Kidney (tissue), 22 donors: ENCODE measurements at places on chromosomes 16 and 17. TPM values are rescaled to one million over a fixed set of nuclear protein-coding genes. Genes with fewer than 3 reads are reported as not detected.
A peak's percentile ranks its signal among the peaks of the same experiment; 100 is the strongest.

Gene ZG16
- total RNA-seq, result not detected

- H3K36me3 ChIP-seq, result no peaks in the 10 kb centered on the region
- H3K4me3 ChIP-seq, result no peak overlapping the region
- H3K27me3 ChIP-seq, result no peaks in the 10 kb centered on the region
- H3K4me1 ChIP-seq, result no peaks in the 10 kb centered on the region
- peak; percentile 63 for DNase-seq
Observed at GRCh38 chr17:51322390-51323029, 62.2 kb downstream of the UTP18 start.

Gene SBK1
- total RNA-seq, result 2.5 TPM

Gene CACNG1
- total RNA-seq, result not detected

DNA sequence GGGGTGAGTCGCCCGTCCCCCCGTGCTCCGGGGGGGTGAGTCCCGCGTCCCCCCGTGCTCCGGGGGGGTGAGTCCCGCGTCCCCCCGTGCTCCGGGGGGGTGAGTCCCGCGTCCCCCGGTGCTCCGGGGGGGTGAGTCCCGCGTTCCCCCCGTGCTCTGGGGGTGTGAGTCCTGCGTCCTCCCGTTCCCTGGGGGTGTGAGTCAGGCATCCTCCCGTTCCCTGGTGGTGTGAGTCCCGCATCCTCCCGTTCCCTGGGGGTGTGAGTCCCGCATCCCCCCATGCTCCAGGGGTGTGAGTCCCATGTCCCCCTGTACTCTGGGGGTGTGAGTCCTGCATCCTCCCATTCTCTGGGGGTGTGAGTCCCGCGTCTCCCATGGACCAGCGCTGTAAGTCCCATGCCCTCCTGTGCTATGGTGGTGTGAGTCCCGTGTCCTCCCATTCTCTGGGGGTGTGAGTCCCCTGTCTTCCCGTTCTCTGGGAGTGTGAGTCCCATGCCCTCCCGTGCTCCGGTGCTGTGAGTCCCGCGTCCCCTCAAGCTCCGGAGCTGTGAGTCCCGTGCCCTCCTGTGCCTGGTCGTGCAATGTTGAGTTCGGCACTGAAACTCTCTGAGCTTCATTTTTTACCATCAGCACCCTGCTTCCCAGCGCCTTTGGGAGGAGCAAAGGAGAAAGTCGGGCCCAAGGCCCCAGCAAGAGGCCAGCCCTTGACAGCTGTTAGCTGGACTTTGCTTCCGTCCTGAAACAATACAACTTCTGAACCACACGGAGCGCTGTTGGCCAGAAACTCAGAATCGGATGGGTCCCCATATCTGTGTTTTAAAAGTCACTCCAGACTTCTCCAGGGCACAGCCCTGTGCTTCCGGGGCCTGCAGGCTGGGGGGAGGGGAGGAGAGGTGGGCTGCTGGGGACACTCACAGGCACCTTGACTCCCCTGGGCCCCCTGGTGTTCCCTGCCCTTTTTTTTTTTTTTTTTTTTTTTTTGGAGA, 11.5 kb upstream of the ZC3H18 start:
- H3K27me3 ChIP-seq, result no peaks in the 10 kb centered on the region
- H3K36me3 ChIP-seq, result no peaks in the 10 kb centered on the region
- no peak overlapping the region for H3K27ac ChIP-seq

- no peaks in the 10 kb centered on the region for H3K27me3 ChIP-seq
- peak overlapping the region; percentile 62 for H3K27ac ChIP-seq
Observed at GRCh38 chr16:67862623-67863583, 9.9 kb upstream of the EDC4 start.

Gene SLX1A
- total RNA-seq, result 51.3 TPM

- peaks cover 26% of the 10 kb centered on the region for H3K36me3 ChIP-seq
- no peak overlapping the region for H3K4me3 ChIP-seq
- H3K27ac ChIP-seq, result no peak overlapping the region
- DNase-seq, result no peak
- H3K4me1 ChIP-seq, result no peaks in the 10 kb centered on the region
Observed at GRCh38 chr17:37475731-37476420, 13.8 kb upstream of the DUSP14 start.

Gene PHOSPHO1
- 0.22 TPM for total RNA-seq

DNA sequence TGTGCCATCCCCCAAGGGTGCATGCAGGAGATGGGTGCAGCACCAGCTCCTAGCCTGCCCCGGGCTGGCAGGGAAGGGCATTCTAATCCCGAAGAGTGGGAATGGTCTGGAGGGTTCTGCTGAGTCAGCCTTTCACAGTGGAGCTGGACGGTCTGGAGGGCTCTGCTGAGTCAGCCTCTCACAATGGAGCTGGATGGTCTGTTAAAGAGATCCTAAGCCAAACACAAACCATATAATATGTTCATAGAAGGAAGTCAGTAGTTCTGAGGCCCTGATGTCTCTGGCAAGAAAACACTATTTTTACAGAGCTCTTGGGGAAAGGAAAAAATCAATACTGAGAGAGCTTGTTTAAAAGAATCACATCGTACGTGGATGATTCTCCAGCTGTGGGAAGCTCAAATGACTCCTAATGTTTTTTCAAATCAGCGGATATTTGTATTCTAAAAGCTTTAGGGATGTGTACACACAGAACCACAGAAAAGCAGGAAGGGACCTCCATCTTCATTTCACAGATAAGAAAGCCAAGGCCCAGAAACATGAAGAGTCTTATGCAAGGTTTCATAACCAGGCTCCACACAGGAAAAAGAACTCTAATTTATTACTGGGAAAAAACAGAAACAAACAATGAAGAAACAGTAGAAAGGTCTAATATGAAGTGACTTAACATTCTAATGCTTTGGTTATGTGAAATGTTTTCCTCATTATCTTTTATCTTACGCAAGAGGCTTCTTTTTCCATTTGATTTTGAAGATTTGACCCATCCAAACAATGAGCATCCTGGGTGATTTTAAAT, 176.3 kb downstream of the VPS53 start:
- H3K36me3 ChIP-seq, result no peaks in the 10 kb centered on the region
- no peak overlapping the region for H3K27ac ChIP-seq
- no peaks in the 10 kb centered on the region for H3K4me1 ChIP-seq
- H3K4me3 ChIP-seq, result no peak overlapping the region

GRCh38 chr16:15950161-15950854, 892 bp downstream of the ABCC1 start:
- no peaks in the 10 kb centered on the region for H3K4me1 ChIP-seq
- peak; percentile 56 for DNase-seq
- peak overlapping the region; percentile 68 for H3K4me3 ChIP-seq
- H3K27ac ChIP-seq, result peak overlapping the region; percentile 49
- H3K36me3 ChIP-seq, result no peaks in the 10 kb centered on the region

Gene GGT6
- total RNA-seq, result 16.8 TPM

- no peak for DNase-seq
- H3K27me3 ChIP-seq, result no peaks in the 10 kb centered on the region
Observed at GRCh38 chr16:87072101-87072500, 245.1 kb downstream of the C16orf95 start.

DNA sequence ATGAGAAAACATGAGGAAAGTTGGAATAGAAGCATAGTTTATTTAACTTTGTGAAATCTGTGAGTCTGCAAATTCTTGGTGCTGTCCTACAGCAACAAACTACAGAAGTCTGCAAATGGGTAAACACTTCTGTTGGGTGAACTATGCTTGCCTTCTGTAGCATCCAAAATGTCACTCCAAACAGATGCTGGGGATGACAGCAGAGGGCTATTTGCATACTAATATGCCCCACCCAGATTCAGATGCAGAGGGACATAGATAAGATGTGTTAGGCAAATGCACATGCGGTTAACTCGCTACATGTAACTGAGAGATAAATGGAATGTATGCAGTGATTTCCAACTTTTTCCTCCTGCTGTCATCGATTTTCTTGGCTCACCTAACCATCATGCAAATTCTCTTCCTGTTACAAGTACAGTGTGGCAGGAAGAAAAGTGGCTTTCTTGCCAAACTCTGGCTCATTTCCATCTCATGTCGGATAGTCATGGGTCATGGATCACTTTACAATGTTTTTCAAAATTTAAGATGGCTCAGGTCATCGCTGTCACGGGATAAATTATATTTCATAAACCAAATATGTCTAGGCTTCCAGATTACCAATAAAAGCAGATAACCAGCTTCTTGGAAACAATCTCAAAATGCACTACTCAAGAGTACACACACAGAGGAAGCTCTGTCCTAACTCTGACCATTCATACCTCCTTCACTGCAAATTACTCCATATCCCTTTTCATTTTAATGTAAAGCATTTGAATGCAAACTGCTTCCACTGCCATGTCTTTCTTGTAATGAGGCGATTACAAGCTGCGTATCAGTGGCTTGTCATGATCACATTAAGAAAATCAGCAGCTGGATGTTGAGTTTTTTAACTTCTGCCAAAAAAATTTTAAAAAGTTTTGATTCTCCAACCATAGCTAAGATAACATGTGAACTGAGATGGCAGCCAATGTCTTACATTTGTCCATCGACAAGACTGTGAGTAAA, 47.7 kb downstream of the ADAMTS18 start:
- H3K27ac ChIP-seq, result no peak overlapping the region
- no peak for DNase-seq
- H3K36me3 ChIP-seq, result no peaks in the 10 kb centered on the region
- no peaks in the 10 kb centered on the region for H3K27me3 ChIP-seq

GRCh38 chr17:5581655-5582054, 2.7 kb downstream of the NLRP1 start:
- no peak for DNase-seq
- H3K27me3 ChIP-seq, result no peaks in the 10 kb centered on the region
- H3K4me3 ChIP-seq, result no peak overlapping the region
- H3K4me1 ChIP-seq, result no peaks in the 10 kb centered on the region
- no peak overlapping the region for H3K27ac ChIP-seq
